Subcutaneous preadipocyte (primary cell): ENCODE measurements at places on chromosomes 1 and 21. TPM values are rescaled to one million over a fixed set of nuclear protein-coding genes. Genes with fewer than 3 reads are reported as not detected.

Gene HNRNPCL1
- total RNA-seq: not detected in 2 replicates

Gene AGPAT3
- 25.4 and 34.2 TPM in 2 replicates for total RNA-seq

Gene ST6GALNAC5
- 0.37 and 0.39 TPM in 2 replicates for total RNA-seq

Gene FTCD
- total RNA-seq: 0.37 TPM in 1 of 2 replicates, not detected in the other

Gene CRP
- total RNA-seq: not detected in 2 replicates

Gene FMO4
- 2.0 and 2.6 TPM in 2 replicates for total RNA-seq

Gene TNNI3K
- total RNA-seq: 0.37 and 0.39 TPM in 2 replicates

Gene LCE2B
- total RNA-seq: not detected in 2 replicates

Gene SIM2
- 1.8 TPM in 1 of 2 replicates, not detected in the other for total RNA-seq

Gene SHISAL2A
- total RNA-seq: not detected in 2 replicates

Gene CLDN8
- total RNA-seq: not detected in 2 replicates

Gene ZFYVE9
- 25.4 and 32.1 TPM in 2 replicates for total RNA-seq

Gene HLCS
- total RNA-seq: 25.4 and 37.1 TPM in 2 replicates

Gene HHAT
- 1.1 and 2.2 TPM in 2 replicates for total RNA-seq
